ENCODE measurements at places on chromosomes 2 and 18. TPM values are rescaled to one million over a fixed set of nuclear protein-coding genes. Genes with fewer than 3 reads are reported as not detected.

DNA sequence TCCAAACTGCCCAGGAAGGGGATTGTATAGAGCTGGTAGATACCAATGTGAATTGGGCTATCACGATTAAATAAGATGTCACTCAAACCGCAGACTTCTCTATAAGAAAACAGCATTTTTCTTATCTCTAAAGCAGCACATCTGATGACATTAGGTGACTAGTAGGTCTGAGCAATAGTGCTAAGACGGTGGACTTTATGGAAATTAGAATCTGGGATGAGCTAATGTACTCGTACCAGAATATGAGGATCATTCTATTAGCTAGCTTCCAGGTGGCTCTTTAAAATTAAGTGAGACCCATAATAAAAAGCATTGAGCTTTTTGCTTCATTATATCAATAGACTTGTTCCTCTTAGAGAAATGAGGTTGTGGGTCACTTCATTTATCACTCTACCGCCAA, 130.0 kb upstream of the MC4R start:
- H3K27me3 ChIP-seq, result no peaks in the 10 kb centered on the region
- no peak overlapping the region for H3K27ac ChIP-seq
- no peak for DNase-seq
- H3K4me1 ChIP-seq, result no peaks in the 10 kb centered on the region
- H3K36me3 ChIP-seq, result no peaks in the 10 kb centered on the region
- H3K4me3 ChIP-seq, result no peak overlapping the region

- peak overlapping the region; percentile 94 for H3K27ac ChIP-seq
- no peaks in the 10 kb centered on the region for H3K27me3 ChIP-seq
- H3K36me3 ChIP-seq, result no peaks in the 10 kb centered on the region
- H3K4me1 ChIP-seq, result no peaks in the 10 kb centered on the region
- peak overlapping the region; percentile 69 for H3K4me3 ChIP-seq
These were observed 686 bp downstream of the UBXN4 start for GRCh38 chr2:135742325-135742757.

DNA sequence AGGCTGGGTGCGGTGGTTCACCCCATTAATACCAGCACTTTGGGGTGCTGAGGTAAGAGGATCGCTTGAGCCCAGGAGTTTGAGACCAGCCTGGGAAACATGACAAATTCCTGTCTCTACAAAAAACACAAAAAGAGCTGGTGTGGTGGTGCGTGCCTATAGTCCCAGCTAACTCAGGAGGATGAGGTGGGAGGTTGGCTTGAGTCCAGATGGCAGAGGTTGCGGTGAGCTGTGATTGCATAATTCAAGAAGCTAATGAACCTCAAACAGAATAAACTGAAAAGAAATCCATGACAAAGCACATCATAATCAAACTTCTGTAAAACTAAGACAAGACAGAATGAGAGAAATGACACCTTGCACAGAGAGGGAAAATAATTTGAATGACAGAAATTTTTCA, 54.8 kb downstream of the SEMA4F start:
- no peaks in the 10 kb centered on the region for H3K4me1 ChIP-seq
- H3K27ac ChIP-seq, result no peak overlapping the region
- no peaks in the 10 kb centered on the region for H3K36me3 ChIP-seq
- no peak overlapping the region for H3K4me3 ChIP-seq
- DNase-seq, result no peak

DNA sequence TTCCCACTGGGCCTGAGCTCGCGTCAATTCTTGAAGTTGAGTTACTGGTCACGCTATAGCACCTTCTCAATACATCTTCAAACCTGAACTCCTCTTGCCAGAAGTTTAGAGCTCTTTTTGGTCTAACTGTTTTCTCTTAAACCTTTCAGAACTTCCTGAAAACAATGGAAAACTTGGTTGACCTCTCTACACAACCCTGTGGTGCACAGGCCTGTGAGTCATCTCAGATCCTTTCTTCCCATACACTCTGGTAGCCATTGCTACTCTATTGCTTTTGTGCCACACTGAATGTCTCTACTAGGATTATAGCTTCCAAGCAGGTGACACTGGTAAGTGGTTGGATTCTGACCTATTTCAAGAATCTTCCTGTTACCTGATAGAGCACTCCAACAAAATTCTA, 321.5 kb upstream of the FSIP2 start:
- no peak overlapping the region for H3K27ac ChIP-seq
- no peaks in the 10 kb centered on the region for H3K27me3 ChIP-seq
- no peaks in the 10 kb centered on the region for H3K4me1 ChIP-seq
- H3K4me3 ChIP-seq, result no peak overlapping the region

DNA sequence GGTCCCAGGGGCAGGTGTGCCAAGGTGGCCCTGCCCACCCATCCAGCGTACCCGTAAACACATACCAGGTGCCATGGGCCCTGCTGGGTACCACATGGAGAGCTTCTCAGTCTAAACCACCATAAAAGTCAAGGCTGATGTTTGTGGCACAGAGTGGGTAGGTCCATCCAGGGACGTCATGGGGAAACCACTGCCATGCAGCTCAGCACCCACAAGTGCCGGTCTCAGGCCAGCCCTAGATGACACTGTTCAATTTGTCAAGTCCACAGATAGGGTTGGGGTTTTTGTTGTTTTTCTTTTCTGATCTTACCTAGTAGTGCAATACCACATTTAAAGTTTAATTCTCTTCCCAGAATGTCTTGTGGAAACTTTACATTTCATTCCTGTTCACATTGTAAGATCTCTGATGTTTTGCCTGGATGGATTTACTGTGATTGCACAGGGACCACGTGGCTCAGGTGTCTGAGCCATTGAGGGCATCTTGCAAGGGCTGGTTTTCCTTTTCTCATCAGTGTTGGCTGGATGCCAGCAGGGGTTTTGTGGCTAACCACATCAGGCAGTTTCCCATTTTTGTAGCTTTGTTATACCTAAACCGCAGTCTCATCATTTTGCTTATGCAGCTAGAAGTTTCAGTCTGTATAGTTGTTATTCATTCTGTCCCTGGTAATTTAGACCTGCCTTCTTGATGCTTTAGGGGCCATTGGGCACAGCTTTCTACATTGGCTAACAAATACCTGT, 64.7 kb downstream of the STK25 start:
- H3K4me3 ChIP-seq, result no peak overlapping the region
- H3K36me3 ChIP-seq, result peaks cover 38% of the 10 kb centered on the region
- H3K4me1 ChIP-seq, result no peaks in the 10 kb centered on the region
- DNase-seq, result no peak
- no peaks in the 10 kb centered on the region for H3K27me3 ChIP-seq
- no peak overlapping the region for H3K27ac ChIP-seq

- no peaks in the 10 kb centered on the region for H3K4me1 ChIP-seq
- no peak for DNase-seq
- H3K4me3 ChIP-seq, result no peak overlapping the region
- no peaks in the 10 kb centered on the region for H3K36me3 ChIP-seq
These were observed 82.7 kb upstream of the SLC39A10 start for GRCh38 chr2:195574312-195574711.

DNA sequence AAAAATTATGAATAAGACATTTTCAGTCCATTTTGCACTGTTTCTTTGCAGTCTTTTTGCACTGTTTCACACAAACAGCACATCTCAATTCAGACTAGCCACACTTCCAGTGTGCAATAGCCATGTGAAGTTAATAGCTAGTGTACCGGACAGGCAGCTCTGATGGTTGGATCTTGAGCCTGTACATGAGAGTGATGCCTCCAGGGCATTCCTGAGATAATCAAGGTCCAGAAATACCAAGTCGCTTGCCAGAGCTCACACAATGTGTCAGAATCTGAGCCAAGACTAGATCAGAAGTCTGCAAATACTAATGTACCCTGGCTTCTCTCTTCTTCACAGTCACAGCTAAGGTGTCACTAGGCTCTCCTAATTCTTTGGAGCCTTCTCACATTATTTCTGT, 180.2 kb downstream of the OSR1 start:
- no peak overlapping the region for H3K4me3 ChIP-seq
- H3K27ac ChIP-seq, result no peak overlapping the region
- H3K27me3 ChIP-seq, result no peaks in the 10 kb centered on the region

C2orf72 gene
- total RNA-seq, result 74.8 TPM

AGBL5 gene
- 4.7 TPM for total RNA-seq
